ENCODE measurements at places on chromosomes 2 and 18.

DNA sequence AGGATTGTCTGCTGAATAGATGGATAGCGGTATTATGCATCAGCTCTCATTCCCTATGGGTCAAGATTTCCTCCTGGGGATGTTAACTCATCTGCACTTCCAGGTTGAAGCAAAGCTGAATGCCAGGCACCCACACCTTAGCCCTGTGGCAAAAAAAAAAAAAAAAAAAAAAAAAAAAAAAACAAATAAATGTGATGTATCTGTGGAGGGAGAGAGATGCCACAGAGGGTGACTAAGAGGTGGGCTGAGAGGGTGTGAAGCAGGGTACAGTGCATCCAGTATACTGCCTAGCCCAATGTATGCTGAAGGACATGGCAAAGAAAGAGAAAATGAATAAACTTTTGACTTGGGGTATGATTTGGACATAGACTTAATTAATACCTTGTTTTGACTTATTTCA is 91.4 kb downstream of the COPS8 start:
- no peak for DNase-seq

DNA sequence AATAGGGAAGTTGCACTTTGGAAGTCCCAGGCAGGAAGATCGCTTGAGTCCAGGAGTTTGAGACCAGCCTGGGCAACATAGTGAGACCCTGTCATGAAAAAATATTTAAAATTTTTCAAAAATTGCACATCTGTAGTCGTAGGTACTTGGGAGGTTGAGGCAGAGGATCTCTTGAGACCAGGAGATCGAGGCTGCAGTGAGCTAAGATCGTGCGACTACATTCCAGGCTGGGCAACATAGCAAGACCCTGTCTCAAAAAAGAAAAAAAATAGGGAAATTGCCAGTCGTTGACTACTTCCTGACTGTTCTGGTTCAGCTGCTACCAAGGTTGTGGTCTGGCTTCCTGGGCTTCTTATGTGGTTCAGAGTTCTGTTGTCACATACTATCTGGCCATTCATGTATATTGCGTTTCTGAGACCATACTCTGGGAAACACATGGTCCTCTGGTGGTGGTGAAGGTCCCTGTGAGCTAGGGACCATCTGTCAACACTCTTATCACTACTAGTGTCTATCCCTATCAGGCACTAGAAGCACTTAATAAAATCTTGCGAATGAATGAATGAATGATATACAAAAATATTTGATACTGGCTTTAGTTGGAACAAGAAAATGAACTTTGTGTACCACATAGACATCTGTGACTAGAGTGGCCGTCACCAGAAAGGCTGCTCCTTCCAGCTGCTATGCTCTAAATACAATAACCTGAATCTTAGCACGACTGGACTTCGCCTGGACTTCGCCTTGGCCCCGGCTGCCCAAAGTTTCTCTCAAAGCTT is 861 bp upstream of the KLHL23 start:
- DNase-seq = no peak

DNA sequence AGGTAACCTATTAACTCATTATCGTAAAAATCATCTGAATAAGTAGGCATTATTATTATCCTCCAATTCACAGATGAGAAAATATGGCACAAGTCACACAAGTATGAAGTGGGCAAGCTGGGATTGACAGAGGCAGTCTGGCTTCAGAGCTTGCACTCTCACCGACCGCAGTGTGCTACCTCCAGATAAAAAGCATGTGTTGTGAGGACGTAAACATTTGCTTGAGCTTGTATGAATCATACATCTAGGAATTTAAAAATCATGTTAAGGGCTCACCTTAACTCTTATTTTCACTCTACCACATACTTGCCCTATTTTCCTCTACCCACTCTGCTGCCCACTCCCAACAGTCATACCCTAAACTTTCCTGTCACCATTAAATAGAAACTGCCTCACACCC is 65.3 kb upstream of the AMMECR1L start:
- DNase-seq = no peak

DNA sequence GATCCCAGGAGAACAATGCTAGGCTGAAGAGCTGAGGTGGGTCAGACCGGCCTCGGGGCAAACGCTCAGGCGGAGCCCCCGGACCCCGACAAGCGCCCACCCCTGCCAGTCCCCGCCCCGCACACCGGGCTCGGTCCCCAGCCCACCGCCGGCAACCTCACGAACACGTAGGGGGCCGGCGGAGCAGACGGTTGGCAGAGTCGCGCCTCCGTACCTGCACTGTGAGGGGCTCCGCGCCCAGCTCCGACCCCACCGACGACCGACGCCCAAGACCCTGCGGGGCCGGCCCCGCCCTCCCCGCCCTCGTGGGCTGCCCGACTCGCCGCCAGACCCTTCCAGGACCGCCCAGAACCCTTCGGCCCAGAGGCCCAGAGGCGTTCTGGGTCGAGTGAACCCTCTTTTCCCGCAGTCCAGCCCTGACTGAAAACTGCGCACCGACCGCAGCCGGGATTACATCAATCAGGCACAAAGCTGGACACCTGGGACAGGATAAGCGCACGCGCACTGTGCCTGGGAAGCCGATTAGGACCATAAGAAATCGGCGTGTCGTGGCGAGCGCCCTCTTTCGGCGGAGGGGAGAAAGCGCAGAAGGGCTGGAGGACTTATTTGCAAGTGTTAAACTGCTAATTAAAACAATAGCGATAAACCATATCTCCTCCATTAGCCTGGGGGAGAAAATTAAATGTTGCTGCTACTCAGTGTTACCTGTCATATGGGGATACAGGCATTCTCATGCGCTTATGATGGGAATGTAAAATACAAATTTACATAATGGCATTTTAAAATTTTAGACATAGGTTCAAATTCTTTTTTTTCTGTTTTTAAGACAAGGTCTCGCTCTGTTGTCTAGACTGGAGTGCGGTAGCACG is 11.7 kb upstream of the DCTN1 start:
- peak; percentile 96 for DNase-seq

DNA sequence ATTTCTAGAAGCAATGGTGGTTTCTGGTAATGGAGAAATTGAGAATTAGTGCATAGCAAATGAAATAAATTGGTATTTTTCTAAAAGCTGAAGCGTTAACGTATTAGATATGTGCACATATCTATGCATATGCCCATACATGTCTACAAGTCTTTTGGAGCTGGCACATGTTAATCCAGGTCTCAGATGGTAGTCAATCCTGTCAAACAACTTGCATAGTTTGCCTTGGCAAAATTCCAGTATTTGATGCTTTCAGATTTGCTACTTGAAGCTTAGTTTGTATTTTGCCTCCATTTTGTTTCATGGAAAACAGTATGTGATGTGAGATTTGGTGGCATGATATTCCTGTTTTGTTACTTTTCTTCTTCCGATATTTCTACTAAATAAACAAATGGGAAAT is 304.6 kb downstream of the PARD3B start:
- no peak for DNase-seq

All from naive thymus-derived CD8-positive, alpha-beta T cell (primary cell).